Psoas muscle (tissue), 8 donors: ENCODE measurements at places on chromosomes 11 and 22. TPM values are rescaled to one million over a fixed set of nuclear protein-coding genes. Genes with fewer than 3 reads are reported as not detected.

GRCh38 chr11:69939551-69940245, 120.5 kb upstream of the FGF3 start:
- no peak for DNase-seq

ZC3H12C gene
- 2.5 TPM for polyA plus RNA-seq

EHF gene
- polyA plus RNA-seq, result 0.08 TPM

GRCh38 chr22:17772958-17773605, 1.2 kb downstream of the BID start:
- no peak for DNase-seq

DNA sequence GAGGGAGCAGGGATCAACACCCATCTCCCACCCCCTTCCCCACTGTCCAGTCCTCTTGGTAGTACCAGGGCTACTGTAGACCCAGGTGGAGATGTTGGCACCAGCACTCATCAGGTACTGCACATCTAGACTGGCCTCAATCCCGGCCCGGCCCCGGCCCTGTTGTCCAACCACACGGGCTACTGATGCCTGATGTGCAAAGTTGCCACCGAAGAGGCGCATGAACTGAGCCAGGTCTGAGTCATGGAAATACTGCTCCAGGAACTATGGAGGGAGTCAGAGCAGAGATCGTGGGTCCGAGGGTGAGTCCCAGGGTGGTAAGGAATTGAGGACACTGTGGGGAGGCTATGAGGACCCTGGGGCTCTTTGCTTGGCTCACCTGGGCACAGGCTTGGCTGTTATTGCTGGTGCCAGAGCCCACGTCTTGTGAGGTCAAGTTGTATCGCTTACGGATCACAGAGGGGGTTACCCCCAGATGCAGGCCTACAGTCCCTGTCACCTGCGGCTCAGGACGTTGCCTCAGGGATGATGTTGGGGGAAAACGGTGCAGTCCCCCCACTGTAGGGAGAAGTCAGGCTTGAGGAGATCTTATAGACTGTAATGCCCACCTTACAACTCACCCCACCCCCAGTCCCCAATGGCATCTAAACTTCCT, 2.5 kb downstream of the TPP1 start:
- DNase-seq, result no peak

- no peak for DNase-seq
Measured at GRCh38 chr11:126755526-126755925, 245.0 kb downstream of the KIRREL3 start.

DNA sequence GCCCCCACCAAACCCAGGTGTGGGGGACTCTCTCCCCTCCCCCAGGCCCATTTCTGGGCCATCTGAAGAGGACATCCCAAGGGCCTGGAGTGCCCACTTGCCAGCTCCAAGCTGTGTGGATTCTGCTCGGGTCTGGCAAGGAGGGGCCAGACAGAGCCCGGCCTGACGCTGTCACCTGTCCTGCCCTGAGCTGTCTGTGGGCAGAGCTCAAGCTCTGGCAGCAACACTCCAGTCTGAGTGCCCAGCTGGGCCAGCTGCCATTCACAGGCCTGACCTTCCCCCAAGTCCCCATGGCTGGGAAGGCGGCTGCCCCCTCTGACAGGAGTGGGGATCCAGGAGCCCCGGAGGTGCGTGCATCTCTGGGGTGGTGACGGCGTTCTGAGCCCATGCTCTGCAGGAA, 6.2 kb upstream of the PIM3 start:
- DNase-seq, result peak; percentile 72

GAL gene
- not detected for polyA plus RNA-seq

NDUFV1 gene
- 248 TPM for polyA plus RNA-seq

DNA sequence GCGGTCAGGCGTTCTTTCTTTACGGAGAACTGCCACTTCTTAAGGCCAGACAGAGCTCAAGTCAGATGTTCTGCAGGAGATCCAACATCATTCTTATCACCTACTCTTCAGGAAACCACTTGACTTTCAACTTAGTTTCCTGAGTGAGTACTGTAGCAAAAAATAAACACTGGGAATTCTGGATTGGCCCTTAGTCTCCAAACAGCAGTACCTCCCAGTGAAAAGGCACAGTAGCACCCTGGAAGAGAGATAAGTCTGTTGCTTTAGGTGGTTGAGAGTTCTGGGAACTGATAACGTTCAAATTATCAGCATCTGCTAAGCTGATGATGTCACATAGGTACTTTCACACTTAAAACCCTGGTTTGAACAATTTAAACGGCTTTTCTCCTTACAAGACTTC, 971.8 kb upstream of the TENM4 start:
- DNase-seq, result no peak

GRCh38 chr22:49693848-49694247, 133.8 kb downstream of the BRD1 start:
- no peak for DNase-seq

DNA sequence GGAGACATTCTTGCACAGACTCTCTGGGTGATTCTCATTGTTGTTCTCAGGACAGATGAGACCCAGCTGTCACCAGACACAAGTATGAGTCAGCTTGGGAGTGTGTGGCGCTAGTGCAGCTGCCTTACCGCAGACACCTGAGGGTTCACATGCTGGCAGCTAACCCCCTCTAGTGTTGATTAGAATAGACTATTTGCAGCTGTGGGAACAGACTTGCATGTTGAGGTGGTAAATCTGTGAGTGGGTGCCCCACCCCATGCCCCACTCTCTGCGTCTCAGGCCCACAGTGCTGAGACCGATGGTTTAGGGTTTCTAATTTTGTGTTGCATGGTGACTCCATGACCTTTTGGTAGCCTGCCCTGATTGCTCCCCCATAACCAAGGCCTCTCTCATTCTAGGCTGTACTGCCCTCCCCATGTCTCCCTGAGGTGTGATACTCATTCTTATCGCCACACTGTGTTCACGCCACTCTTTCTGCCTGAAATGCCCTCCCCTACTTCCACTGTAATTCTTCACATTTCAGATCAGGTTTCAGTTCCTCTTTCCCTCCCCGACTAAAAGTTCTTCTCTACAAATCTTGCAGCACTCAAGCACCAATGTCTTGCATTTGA, 73.7 kb upstream of the KIRREL3 start:
- DNase-seq, result no peak

LMO1 gene
- polyA plus RNA-seq, result 2.0 TPM

DNA sequence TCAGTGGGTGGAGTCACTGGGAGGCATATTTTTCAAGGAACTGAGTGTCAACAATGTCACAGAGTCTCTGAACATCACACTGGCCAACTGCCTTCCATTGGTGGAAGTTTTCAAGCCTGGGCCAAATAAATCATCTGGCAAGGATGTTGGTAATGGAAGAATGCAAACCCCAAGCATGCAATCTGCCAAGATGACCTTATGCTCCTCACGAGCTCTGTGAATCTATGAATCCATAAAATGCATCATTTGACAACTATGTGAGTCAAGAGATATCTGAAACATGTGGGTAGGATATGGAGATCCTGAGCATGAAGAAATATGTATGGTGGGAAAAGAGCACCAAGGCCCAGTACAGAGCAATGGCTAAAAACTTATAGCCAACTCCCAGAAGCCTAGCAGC, 122.2 kb downstream of the PLEKHA7 start:
- no peak for DNase-seq

BAIAP2L2 gene
- 0.55 TPM for polyA plus RNA-seq

DNA sequence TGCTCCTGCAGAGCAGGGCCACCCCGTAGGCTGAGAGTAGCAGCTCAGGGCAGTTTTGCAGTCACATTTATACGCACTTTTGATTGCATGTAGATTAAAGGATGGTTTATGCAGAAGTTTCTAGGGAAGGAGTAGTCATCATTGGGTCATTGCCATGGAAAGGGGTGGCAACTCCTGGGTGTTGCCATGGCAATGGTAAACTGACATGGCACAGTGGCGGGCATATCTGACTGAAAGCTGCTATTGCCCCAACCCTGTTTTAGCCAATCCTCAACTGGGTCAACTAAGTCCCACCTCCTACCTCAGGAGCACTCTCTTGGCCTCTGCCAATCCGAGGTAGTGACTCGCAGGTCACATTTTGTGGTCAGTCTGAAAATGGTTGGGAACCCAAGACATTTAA, 2.4 kb upstream of the ARSA start:
- DNase-seq, result no peak

DNA sequence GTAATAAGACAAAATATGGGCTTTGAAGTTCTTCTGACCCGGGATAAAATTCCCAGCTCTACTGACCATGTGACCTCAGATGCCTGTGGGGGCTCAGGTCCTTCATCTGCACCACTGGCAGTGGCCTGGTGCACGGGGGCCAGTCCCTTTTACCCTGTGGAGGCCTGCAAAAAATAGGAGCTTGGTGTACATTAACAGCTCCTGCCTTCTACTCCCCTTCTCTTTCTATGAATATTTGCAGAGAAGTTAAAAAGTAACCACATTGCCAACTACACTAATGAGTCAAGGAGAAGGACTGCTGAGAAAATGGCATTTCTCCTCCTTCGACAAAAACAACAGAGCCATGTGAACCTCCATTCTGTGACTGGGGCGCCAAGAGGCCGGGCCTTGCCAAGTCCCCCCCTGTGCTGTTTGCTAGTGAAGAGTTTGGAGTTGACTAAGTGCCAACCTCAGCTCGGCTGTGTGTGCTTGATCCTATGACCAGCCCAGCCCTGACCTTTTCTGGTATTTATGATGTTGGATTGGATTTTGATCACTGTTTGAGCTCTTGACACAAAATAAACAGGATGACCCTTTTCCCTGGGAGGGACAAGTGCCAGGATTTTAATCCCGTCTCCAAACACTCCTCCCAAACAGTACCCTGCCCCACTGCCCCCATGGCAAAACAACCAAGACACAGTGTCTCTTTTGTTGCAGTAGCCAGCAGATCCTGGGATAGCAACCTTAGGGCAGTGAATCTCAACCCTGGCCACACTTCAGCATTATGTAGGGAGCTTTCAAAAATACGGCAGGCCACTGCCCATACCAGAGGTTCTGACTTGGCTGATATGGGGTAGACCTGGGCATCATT, 380.1 kb downstream of the LARGE1 start:
- DNase-seq, result peak; percentile 55

- no peak for DNase-seq
Measured at GRCh38 chr11:100686476-100687053, 523 bp upstream of the ARHGAP42 start.

DNA sequence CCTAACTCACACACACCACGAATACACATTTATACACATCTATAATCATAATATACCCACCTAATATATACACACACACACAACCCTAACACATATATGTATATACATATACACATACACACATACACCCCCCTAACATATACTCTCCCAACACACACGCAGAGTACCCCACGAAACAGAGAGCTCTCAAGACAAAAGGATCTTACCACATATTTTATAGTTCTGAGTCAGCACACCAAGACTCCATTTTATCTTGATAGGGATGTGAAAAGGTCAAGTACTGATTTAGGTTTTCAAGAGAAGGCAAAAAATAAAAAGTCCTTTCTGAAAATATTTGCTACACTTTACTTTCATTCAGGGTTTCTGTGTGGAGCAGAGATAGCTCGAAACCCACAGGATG, 1207.2 kb downstream of the LRRC4C start:
- DNase-seq, result no peak

GSTT2B gene
- 5.6 TPM for polyA plus RNA-seq

DNA sequence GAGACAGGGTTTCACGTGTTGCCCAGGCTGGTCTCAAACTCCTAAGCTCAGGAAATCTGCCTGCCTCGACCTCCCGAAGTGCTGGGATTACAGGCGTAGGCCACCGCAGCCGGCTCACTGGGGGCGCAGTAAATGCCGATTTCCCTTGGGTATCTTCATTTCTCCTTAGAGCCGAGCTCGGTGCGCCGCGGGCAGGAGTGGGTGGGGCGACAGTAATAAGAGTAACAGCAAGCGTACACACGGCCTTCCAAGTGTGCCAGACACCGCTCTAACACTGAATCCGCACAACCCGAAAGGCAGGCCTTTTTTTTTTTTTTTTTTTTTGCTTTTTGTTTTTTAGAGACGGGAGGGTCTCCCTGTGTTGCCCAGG, 500 bp upstream of the ADSL start:
- DNase-seq, result no peak

CARD16 gene
- 4.7 TPM for polyA plus RNA-seq

DNA sequence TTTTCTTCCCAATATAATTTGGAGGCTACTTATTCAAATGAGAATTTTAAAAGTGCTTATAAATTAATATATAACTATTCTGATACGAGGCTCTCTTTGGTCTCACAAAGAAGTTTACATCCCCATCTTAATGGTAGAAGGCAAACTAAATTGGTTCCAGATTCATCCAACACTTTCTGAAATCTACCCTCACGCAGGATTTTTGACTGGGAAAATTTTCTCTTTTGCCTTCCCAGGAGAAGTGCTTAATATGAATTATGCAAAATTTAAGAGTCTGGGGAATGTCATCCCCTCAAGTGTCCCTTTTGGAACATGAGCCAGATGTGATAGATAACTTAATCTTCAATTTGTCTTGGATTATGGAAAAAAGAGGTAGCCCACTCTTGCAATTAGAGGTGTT, at the start of gene OR4C11:
OR4C11 (minus strand) TSS at position 101 of the 400 bp plus-strand sequence. CDS start 3,272 bp downstream, outside the sequence.
- no peak for DNase-seq

DNA sequence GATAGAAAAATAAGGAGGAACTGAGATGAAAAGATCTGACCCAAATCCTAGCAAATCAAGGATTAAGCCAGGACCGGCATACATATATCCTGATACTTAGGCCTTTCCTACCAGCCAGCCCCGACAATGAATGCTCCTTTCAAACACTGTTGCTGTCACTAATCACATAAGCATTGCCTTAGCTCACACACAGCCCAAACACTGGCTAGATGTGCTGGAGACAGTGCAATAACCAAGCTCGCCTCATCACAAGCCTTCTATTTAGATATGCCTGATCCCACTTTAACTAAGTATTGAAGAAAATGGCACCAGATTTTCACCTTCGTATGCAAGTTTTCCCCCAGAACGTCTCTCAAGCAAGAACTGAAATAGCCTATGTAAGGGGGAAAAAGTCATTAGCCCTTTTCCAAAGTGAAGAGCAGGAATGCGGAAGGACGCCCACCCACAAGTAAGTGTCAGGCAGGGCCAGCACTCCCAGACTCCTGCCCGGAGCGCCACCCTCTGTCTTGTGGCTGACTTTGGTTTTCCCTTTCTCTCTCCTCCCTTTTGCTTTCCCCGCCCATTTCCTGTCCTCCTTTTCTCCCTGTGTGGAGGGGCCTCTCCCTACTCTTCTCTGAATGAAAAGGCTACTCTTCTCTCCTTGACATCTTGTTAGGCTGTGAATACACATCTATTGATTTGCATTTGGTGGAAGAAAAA, 8.9 kb upstream of the OPCML start:
- DNase-seq, result no peak

ACRV1 gene
- not detected for polyA plus RNA-seq

NLRP14 gene
- not detected for polyA plus RNA-seq
